ENCODE measurements at places on chromosomes 11 and 22.

- no peak for DNase-seq
Observed at GRCh38 chr11:14449302-14449714, 50.3 kb downstream of the COPB1 start.

DNA sequence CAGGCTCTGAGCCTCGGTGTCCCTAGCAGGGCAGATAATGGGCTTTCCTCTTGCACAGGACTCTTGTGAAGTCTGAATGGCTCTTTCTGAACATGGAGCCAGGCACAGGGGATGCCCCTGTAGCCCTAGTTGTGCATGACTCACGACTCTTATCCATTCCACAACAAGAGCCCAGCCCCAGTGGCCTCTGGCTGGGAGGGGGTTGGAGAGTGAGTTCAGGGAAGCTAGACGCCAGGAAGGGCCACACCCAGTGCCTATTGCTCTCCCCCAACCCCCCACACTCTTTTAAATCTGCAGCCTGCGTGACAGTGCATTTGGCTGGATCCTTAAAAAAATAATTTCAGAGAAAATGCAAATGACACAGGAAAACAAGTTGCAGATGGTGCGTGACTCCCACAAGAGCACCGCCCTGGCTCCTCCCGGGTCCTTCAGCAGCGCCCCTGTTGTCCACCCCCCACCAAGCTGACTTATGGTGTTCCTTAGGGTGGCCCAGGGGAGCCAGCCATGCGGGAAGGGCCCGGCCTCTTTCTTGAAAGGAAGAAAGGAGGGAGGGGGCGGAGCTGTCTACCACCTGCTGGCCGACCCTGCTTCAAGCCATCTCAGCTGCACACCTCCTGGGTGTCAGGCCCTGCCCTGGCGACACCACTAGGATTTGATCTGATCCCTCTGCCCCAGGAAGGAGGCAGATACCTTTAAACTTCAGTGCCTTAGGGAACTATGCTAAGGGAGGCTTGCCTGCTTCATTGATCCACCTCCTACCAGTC is 74.7 kb downstream of the MN1 start:
- peak; percentile 86 for DNase-seq

DNA sequence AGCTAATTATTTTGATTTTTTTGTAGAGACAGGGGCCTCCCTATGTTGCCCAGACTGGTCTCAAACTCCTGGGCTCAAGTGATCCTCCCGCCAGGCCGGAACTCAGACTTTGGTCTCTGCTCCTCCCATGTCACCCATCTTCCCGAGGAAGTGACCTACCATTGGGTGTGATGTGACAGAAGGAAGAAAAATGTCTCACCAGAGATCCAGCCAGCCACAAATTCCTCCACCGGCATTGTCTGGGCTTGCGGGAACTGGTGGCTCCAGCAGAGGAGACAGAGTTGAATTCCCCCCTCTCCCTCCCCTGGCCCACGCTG is 772 bp downstream of the SLC25A45 start:
- peak; percentile 61 for DNase-seq

GRCh38 chr22:43239193-43239780 is 52.4 kb upstream of the TTLL12 start:
- DNase-seq, result no peak

GRCh38 chr11:34632105-34632791 is 11.4 kb downstream of the EHF start:
- no peak for DNase-seq

DNA sequence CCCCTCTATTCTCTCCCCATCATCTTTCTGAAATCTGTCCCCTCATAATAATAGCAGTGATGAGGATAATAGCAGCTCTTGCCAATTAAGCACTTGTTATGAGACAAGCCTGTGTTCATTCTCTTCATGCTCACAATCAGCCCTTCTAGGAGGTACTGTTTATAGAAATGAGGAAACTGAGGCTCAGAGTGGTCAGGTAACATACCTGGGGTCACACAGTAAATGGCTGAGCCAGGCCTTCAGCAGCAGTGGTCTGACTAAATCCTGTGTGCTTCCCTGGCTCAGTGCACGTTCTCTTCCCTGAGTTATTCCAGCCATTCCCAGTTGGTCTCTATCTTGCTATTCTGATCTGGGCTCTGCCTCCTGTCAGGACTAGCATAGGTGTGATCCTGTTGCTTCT is 3.8 kb upstream of the CNIH2 start:
- DNase-seq, result no peak

Data from fibroblast of skin of abdomen (primary cell).